ENCODE measurements at places on chromosomes 3 and 15.

DNA sequence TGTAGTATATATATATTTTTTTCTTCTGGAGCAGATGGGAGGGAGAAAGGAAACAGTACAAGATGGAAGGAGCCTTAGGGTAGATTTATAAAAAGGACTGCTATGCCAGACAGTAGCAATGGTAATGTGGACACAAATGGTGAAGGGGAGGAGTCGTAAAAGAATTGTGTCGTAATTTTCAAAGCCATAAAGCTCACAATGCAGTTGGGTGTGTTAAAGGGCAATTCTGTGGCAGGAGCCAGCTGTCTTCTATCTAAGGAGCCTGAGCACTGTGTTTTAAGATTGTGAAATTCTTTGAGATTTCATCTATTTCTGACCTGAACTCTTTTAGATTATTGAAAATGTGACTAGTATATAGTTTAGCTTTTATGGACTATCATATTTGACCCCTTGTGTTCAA is 58.9 kb downstream of the CNOT10 start:
- DNase-seq = no peak

DNA sequence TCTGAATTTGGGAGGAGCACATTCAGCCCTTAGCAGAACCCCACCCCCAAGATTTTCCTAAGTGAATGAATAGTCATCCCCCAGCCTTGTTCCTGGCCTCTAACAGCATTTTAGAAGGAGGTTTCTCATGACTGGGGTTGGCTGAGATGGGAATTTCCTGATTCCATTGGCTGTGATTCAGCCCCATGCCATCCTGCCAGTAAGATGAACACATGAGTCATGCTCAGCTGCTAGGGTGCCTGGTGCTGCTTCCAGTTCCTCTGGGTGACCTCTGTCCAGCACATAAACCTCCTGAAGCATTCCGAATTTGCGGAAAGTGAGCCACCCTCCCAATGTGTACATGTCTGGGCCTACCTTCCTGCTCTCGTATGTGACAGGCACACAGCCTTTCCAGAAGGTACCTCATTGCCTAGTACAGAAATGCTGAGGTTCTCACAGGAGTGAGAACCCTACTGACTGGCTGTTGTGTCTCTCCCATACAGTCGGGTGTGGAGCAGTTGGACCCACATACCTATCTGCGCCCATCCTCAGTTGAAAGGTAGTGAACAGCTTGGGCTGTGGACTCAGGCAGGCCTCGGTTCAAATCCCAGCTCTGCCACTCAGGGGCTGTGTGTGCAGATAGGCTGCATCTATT is 91.7 kb downstream of the APBA2 start:
- no peak for DNase-seq

GRCh38 chr3:76212679-76213078 is 427.3 kb upstream of the ZNF717 start:
- no peak for DNase-seq

GRCh38 chr15:63553388-63553791 is 43.8 kb upstream of the FBXL22 start:
- DNase-seq = no peak

DNA sequence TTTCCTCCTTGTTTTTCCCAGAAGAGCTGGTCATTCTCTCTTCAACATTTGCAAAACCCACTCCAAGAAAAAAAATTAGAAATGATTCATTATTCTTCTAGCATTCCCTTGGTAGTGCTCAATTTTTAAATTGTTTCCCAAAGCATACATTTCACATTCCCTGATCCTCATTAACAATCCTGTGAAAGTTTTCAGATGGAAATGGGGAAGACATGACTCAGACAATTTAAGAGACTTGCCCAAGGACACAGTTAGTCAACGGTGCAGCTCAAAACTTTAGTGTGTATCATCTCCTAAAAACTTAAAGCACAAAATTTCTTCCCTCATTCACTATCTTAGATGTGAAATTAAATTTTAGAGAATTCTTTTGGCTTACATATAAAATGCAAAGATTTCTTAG is 17.1 kb upstream of the ABI3BP start:
- DNase-seq = no peak

DNA sequence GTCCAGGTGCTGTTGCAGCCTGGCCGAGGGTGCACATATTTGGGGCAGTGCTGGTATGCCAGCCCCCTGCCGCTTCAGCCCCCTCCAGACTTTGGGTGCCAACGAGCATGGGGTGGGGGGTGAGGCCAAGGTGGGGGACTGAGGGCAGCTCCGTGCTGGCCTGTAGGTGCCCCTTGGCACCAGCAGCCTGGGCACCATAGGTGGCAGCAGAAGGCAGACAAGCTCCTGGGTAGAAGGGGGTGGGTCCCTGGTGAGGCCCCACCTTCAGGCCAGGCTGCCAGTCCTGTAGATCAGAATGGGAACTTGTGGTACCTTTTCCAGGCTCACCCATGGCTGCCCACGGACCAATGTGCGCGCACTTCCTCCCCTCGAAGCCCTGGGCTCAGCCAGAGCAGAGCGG is 16.1 kb upstream of the PLA2G4E start:
- no peak for DNase-seq

GRCh38 chr3:128855569-128855968 is 23.9 kb upstream of the ACAD9 start:
- no peak for DNase-seq

DNA sequence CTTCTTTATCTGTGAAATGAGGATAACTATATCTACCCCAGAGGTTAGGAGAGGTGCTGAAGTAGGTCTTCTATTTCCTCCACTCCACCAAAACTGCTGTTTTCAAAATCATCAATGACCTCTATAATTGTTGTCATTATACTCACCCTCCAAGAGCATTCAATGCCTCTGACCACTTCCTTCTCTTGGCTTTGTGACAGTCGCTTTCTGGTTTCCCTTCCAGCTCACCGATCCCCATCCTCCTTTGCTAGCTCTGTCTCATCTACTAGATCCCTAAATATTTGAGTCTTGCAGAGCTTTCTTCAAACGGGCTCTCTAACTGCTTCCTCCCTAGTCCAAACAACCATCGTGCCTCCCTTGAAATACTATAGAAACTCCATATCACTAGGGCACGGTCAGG is 153.5 kb downstream of the RPLP1 start:
- DNase-seq = no peak

DNA sequence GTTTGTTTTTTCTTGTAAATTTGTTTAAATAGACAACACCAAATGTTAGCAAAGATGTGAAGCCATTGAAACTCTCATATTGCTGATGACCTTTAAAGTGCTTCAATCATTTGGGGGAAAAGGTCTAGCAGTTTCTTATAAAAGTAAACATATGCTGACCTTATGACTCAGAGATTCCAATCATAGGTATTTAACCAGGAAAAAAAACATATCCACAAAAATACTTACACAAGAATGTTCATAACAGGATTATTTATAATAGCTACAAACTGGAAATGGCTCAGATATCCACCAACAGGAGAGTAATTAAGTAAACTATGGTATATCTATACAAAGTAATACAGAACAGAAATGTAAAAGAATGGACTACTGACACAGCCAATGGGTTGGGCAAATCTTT is 27.1 kb upstream of the RORA start:
- no peak for DNase-seq

DNA sequence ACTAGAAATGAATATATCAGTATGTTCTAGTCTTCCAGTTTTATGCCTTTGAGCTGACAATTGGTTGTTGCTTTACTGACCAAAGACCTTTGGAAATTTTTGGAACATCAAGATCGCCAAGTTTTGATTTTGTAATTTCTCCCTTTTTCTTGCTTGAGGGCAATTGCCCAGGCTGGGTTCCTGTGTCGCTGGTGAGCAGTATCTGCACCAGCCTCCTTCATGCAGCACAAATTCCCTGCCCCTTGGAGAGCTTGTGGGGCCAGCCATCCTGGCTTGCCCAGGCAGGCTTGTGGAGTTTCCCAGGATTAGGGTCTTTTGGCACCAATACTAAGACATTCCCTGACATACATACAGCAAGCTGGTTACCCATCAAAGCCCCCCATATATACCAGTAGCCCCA is 37.9 kb upstream of the HACD2 start:
- DNase-seq = no peak

DNA sequence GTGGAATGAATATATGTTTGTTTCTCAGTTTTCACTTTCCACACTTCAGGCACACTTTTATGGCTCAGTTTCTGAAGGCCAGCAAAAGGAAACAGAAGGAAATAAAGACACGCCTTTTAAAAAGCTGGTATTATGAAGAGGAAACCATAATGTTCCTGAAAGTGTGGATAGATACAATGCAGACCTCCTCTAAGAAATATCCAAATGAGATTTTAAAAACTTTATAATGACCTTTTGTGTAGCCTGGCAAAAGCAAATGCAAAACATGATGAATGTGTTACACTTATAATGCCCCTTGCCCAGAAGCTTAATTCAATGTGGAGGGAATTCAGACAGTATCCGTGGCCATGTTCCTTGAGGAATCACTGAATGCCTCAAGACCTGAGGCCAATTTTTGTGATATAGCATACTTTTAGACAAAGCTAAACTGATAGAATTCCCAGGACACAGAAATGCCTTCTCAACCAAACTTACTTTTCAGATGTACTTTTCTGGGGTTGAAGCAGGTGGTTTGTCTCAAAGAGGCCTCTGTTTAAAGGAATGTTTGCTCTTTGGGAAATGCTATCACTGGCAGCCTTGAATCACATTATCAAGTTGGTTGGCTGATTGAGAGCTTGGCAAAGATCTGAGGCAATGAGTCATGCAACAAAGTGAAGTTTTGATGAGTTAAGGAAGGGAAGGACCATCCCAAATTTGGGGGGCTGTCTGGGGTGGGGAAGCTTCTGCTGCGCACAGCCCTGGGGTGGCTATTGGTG is 77.1 kb upstream of the CACNA2D3 start:
- no peak for DNase-seq

DNA sequence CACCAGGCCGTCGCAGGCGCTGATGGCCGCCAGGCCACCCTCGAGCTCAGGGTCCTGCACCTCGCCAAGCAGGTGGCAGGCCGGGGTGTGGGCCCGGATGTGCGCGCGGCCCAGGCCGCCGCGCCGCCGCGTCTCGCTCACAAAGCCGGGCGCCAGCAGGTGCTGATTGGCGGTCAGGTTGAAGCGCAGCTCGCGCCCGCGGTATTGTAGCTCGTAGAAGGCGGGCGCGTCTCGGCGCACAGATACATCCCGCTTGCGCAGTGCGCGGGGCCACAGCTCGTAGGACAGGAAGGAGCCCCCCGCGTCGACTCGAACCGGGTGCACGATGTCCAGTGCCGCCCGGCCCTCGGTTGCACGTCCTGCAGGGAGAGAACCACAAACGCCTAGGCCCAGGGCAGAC is 11.1 kb downstream of the ADAMTS7 start:
- DNase-seq = no peak

DNA sequence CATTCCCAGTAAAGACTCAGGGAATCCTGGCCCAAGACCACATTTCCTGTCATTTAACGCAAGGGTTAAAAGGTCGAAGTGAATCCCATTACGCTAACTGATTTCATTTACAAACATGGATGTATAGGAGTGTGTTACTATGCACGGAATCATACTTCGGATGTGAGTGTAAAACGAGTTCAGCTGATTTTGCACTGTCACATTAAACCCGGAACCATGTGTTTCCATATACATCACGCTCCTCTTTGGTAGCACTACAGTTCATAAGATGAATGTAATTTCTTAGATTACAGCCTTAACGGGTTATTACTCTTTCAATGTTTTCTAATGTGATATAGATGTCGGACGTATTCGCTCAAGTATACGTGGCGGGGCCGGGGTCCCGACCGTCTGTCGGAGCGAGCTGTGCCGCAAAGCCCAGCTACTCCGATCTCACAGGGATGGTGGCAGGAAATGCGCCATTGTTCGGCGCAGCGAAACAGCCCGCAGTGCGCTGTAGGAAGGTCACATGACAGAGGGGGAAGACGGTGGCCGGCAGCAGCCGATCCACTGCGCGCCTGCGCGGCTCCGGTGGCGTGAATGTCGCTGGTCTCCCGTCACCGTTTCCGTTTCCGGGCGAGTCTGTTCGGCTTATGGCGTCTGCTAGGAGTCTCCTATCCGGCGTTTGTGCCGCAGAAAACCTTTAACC is 97.3 kb downstream of the NPAP1 start:
- DNase-seq = peak; percentile 19

GRCh38 chr3:30646961-30647752 is 40.8 kb downstream of the TGFBR2 start:
- DNase-seq = no peak

DNA sequence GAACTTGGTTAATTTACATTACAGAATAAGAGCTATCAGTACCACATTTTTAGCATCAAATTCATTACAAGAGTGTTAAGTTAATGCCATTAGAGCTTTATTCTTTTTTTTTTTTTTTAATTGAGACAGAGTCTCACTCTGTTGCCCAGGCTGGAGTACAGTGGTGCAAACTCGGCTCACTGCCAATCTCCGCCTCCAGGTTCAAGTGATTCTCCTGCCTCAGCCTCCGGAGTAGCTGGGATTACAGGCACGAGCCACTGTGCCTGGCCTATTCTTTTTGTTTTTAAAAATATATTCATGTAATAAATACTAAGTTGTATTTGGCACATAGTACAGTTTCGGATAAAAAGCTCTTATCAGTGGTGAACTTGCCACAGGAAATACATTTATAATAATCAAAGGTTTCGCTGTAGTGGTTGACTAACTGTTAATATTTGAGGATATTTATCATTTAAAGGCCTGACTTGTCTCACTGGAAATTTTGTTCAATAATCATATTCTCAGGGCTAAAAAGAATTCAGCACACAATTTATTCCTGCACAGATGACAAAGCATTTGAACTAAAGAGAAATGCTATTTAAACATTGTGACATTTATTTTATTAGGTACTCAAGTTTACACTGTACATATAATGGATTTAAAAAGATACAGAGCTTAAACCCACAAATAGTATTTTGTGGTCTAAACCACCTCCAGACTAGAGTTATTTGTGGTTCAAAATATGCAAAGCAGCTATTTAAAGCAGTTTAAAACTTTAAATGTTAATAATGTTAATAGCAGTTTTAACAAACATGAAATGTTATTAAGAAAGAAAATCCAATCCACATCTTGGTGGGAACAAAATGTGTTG is 6.1 kb upstream of the LEKR1 start:
- no peak for DNase-seq

- no peak for DNase-seq
Measured at GRCh38 chr15:48459571-48460442, 128.6 kb downstream of the DUT start.

- no peak for DNase-seq
Measured at GRCh38 chr3:127113571-127113891, 79.4 kb upstream of the PRR23E start.

GRCh38 chr15:90402223-90402622 is 14.2 kb downstream of the IQGAP1 start:
- DNase-seq = no peak

DNA sequence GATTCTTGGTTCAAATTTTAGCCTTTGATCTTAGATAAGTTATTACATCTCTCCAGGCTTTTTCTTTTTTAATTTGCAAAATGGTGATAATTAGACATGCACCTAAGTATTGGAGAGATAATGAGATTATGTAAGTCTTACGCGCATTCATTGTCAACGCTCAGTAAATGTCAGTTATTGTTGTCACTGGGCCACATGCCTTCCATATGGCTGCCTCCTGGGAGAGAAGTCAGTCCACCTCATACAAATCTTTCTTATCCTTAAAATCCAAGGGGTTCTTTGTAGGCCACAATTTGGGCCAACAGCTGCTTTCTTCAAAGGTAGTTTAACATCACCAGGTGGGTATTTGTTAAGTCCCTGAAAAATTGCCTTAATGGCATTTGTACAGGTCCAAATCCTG is 25.5 kb upstream of the PTPRG start:
- DNase-seq = no peak

Data from GOT3 (cell line).